ENCODE measurements at places on chromosomes 7 and 10. TPM values are rescaled to one million over a fixed set of nuclear protein-coding genes. Genes with fewer than 3 reads are reported as not detected.

UCMA gene
- not detected for total RNA-seq

GIMAP5 gene
- 11.0 TPM for total RNA-seq

AGR2 gene
- total RNA-seq, result 4.8 TPM

ADRB1 gene
- total RNA-seq, result 0.27 TPM

DNA sequence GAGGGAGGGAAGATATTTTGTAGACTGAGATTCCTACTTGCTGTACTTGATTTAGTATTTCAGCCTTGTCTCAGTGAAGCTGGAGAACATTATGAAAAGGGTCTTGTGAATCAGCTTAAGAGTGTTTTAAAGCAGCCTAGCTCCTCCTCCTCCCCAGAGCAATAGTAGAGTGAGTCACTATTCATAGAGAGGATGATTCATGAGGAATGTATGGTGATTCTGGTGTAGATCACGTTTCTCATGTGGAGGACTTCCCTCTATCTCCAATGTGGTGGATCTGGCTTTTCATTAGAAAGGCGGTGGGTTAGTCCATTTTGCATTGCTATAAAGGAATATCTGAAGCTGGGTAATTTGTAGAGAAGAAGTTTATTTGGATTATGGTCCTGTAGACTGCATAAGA is 340.1 kb upstream of the CHRM2 start:
- DNase-seq, result no peak

- no peak for DNase-seq
These were observed 33.1 kb downstream of the DENND2A start for GRCh38 chr7:140607441-140607989.

DNA sequence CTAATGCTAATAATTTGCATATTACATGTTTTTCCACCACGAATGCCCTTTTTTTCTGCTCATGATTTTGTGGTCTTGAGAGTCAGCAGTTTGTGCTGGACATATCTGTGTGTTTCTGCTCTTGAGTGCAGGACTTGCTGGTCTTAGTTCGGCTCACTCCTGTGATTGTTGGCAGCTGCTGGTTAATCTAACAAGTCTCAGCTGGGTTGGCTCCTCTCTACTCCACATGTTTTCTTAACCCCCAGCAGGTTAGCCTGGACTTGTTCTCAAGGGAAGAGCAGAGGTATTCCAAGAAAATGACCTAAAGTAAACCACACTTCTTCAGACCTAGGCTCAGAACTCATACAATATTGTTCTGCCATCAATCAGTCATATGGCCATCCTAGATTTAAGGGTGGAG is 1238.9 kb downstream of the XPNPEP1 start:
- no peak for DNase-seq

- DNase-seq, result no peak
These were observed 44.5 kb downstream of the ZNF138 start for GRCh38 chr7:64838691-64839090.

DNA sequence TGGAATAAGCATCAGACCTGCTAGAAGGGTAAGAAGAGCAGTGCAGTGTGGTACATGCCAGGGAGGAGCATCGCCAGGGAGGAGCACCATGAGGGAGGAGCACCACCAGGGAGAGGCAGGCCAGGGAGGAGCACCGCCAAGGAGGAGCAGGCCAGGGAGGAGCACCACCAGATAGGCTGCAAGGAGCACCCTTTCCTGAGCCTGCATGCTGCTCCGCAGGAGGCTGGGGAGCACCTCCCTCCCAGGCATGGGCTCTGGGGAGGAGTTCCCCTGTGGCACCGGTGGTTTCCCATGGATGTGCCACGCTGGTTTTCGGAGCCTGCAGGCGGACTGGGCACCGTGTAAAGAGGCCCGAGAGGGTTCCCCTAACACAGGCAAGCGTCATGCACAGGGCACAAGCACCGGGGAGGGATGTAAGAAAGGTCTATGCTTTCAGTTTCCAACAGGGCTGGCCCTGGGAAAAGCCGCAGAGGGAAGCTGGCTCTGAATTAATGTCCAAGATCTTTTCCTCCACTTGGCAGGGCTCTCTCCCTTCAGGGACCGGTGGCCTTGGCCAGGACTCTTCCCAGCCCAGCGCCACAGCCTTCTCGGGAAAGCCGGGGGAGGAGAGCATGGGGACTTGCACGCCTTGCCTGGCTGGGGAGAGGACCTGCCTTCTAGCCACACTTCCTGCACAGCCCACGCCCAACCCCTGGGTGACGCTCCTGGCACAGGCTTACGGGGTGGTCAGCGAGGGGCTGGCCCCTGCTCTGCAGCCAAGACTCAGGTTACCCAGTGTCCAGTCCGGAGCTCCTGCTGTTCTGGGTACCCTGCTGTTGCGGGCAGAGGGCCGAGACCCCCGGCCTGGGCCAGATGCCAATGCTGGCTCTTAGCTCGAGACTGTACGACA is 11.5 kb upstream of the GPER1 start:
- DNase-seq, result no peak

DNA sequence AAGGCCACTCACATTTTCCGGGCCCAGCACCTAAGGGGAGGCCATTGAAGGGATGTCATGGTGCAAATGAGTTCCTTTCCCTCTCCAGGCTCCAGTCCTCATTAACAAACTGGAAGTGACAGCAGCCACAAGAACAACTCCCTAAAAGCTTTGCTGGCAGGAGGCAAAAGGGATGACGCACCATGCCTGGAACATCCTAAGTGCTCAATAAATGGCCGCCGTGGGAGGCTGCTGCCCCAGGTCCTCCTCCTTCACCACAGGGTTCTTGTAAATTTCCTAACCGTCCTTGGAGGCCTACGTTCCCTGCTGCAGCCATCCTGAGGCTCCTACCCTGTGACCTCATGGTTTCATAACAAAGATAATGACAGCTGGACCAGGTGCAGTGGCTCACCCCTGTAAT is 41.3 kb upstream of the CAMK1D start:
- DNase-seq, result no peak

GRCh38 chr10:116784651-116785050 is 42.3 kb upstream of the HSPA12A start:
- DNase-seq, result no peak

DNA sequence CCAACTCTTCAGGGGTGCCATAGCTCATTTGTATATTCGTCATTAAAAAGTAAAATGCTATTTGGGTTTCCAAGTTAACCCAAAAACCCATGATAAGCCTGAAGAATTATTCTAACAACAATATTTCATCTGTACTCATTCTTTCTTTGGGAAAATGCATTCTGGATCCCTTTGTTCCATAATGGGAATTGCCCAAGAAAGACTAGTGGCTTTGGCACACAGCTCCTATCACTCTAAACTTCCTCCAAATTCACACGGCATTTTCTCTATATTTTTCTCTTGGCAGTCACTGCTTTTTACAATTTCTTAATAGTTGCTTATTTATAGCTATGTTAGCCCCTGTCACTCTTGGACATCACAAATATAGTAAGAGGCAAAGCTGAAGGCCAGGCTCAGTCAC is 29.1 kb downstream of the CHCHD3 start:
- DNase-seq, result no peak

DNA sequence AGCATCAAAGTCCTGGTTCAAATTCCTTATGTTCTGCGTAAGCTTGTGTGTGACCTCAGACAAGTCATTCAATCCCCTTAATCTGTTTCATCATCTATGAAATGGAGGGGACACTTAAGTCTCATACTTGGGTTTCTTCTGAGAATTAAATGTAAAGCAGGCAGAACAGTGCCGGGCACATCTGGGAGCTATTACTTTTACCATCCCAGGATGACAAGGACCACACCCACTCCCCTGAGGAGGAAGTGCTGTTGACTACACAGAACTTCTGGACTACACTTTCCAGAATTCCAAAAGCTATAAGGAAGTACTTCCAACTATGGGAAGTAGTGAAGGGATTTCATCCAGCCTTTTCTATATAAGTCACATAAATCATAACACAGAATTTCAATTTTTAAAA is 294.9 kb downstream of the IPMK start:
- no peak for DNase-seq
